ENCODE measurements at places on chromosomes 2 and 18.

- no peak for DNase-seq
Observed at GRCh38 chr18:57214976-57215375, 68.1 kb downstream of the BOD1L2 start.

GRCh38 chr2:139763705-139764104 is 983.5 kb upstream of the NXPH2 start:
- no peak for DNase-seq

- DNase-seq, result no peak
Observed at GRCh38 chr2:59463426-59463825, 1090.0 kb downstream of the BCL11A start.

GRCh38 chr2:10520154-10520553 is 72.0 kb upstream of the ODC1 start:
- DNase-seq, result peak; percentile 37

DNA sequence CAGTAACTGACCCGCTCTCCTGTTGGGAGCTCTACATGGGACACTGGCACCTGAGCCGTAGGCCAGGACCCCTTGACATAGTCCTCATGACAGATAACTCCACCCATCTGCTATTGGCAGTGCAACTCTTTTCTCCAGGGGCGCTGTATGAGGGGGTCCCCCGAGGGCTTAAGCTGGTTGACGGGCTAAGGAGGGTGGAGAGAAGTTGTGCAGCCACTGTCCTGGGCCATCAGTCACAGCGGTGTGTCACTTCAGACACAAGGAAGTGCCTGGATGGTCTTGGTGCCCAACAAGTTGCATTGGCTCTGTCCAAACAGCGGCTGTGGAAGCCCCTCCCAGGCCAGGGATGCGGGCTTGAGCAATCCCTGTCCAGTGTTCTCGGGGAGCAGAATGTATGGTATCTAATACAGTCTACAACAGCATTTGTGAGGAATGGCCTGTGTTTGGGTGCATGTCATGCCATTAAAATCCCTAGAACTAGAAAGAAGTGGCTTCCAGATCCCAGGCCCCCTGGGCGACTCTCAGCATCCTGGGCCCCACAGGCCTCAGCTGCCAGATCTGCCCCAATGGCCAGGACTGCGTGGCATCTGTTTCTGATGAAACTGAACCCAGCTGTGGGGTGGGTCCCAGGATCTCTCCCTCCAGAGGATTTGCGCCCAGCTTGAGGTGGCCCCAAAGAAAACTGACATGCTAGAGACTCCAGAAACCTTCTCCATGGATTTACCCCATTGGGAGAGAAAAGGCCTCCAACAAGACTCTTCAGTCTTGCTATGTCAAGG is 23.3 kb downstream of the TTC32 start:
- DNase-seq, result no peak

- DNase-seq, result no peak
Observed at GRCh38 chr2:168030862-168031624, 216.4 kb downstream of the STK39 start.
